ENCODE measurements at places on chromosomes 2 and 18.
A peak's percentile ranks its signal among the peaks of the same experiment; 100 is the strongest.

- DNase-seq: no peak
Observed at GRCh38 chr2:217856871-217857270, 145.9 kb downstream of the TNS1 start.

GRCh38 chr2:73013936-73014335 is 57.6 kb downstream of the SFXN5 start:
- no peak for DNase-seq

- DNase-seq: no peak
Observed at GRCh38 chr2:239700686-239701345, 300.0 kb upstream of the HDAC4 start.

GRCh38 chr2:107530046-107530445 is 296.6 kb upstream of the RGPD4 start:
- DNase-seq: no peak

- no peak for DNase-seq
Observed at GRCh38 chr2:241248289-241248688, 59.8 kb downstream of the ANO7 start.

DNA sequence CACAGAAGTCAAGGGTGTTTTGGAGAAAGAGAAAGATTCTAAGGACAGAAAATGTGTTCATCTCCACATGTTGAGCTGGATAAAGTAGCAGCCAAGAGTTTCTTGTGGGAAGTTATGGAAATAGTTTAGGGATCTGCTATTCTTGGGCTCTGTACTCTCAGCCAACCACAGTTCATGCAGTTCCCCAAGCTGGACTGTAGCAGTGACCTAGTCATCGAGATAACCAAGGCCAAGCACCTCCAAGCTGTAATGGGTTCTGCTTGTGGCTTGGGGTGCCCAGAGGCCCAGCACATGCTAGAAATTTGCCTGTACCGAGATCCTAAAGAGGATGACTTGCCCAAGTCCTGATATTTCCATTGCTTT is 91.9 kb upstream of the RASGRP3 start:
- no peak for DNase-seq

GRCh38 chr2:1702186-1702565 is 42.1 kb downstream of the PXDN start:
- no peak for DNase-seq

DNA sequence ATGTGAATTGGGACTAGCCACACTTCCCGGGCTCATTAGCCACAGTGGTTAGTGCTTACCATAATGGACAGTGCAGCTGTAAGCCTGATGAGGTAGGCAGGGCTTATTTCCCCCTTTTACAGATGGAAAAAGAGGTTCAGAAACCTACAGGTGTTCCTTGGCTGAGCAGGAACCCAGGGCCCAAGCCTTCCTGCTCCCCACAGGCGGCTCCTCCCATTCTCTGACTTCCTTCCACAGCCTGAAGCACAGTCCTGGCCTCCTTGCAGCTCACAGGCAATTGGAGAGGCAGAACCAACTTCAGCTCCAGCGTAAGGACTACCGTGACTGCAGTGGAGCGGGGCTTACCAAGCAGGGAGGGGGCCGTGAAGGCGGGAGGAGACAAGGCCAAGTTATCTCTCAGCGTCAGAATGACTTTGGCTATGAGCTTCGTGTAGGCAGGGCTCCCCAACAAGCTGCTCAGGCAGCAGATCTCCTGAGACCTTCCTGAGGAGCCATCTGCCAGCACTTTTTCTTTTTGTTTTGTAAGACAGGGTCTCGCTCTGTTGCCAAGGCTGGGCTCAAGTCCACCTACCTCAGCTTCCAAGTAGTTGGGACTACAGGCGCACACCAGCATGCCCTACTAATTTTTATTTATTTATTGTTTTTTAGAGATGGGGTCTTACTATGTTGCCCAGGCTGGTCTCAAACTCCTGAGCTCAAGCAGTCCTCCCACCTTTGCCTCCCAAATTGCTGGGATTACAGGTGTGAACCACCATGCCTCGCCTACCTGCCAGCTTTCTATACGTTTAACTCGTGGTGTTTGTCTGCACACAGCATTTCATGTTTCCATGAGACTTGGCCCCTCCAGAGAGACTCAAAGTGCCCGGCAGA is 34.2 kb upstream of the NT5DC4 start:
- no peak for DNase-seq

DNA sequence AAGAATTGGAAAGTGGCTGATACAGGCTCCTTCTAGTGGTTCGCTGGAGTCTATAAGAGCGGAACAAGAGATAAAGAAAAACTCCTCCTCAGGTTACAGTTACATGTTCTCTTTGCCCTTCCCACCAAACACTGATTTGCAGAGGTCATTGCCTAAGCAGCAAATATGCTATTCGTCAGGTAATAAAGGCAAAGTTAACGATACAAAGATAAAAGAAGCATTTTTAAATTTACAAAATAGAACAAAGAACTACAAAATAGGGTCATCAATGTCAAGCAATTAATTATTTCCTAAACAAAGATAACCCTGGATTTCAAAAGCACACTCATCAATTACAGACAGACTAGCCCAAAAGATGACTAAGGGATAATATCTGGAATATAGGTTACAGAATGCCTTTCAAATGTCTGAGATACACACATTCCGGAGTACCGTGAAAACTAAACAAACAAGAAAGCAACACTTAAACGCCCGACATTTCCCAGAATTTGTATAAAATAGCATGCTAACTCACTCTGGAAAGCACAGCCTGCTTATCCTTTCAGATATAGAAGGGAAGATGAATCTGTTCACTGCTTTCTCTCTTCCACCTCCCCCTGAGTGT is 186.4 kb downstream of the MREG start:
- DNase-seq: no peak

GRCh38 chr2:201320701-201321100 is 36.4 kb downstream of the FLACC1 start:
- no peak for DNase-seq

DNA sequence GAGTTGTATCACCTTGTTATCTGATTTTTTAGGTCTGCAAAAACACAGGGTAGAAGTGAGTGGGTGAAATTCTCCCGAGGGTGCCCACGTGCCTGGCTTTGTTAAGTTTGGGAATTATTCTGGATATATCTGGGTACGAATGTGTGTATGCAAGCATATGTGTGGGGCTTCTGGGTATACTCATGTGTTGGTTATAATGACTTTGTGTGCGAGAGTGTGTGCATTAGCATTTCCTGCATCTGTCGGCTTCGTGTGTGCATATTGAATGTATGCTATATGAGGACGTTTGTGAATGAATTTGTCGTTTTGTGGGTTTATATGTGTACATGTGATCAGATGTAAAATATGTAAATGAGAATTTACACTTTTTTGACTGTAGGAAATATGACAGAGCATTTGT is 13.8 kb upstream of the DNAJC27 start:
- DNase-seq: peak; percentile 88

GRCh38 chr2:102437122-102437521 is 14.2 kb downstream of the IL18RAP start:
- DNase-seq: no peak

- no peak for DNase-seq
Observed at GRCh38 chr2:196675963-196676362, 36.4 kb downstream of the CCDC150 start.

- DNase-seq: no peak
Observed at GRCh38 chr2:128628206-128628605, 309.5 kb upstream of the HS6ST1 start.

DNA sequence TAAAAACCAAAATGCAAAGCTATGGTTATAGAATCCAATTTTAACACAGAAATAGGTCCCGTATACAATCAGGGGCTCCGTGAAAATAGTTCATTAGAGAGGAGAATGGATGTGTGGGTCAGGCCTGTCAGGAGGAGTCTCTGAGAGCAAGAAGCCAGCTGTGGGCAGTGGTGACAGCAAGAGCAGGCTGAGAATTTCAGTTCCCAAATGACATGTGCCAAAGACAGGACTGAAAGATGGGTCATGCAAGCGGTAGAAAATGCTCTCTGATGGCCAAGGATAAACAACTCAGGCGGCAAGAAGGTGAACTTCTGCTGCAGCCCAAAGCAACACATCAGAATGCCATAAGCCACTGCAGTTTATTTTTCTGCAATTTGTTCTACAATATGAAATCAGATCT is 100.4 kb downstream of the CCDC141 start:
- no peak for DNase-seq

DNA sequence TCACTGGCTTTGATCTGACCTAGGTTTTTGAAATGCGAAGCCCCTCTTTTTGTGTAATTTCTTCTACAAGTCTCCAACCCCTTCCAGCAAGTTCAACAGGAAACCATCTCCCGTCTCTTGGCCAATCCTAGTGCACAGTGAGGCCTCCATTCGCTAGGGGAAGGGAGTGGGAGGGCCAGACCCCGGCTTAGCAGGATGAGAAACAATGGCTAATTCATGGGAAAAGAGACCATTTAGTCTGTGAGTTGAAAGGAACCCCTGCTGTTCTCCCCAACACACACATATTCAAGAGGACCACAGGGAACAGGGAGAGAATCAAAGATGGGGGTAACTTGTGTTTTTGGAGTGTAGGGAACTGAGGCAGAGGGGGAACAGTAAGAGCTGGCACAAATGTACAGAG is 83.0 kb downstream of the RTN4 start:
- DNase-seq: no peak

- DNase-seq: no peak
Observed at GRCh38 chr2:236210536-236210935, 42.4 kb upstream of the GBX2 start.

DNA sequence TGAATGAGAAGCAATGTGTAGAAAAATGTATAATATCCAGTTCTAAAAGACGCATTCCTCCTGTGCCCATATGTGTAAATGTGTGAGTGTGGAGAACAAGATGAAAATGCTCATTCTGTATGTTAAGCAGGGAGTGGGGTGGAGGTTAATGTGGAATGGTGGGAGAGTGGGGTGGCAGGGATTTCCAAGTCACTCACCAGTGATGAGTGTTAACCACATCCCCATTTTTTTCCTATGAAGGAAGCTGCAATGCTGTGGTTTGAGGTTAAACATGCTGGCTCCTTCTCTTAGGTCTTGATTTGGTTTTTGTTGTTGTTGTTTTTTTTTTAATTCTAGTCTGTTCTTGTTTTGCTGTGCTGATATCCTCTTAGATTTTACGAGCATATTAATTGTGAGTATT is 169.4 kb downstream of the NEDD4L start:
- no peak for DNase-seq

GRCh38 chr2:187299122-187299906 is 148.7 kb downstream of the CALCRL start:
- no peak for DNase-seq

DNA sequence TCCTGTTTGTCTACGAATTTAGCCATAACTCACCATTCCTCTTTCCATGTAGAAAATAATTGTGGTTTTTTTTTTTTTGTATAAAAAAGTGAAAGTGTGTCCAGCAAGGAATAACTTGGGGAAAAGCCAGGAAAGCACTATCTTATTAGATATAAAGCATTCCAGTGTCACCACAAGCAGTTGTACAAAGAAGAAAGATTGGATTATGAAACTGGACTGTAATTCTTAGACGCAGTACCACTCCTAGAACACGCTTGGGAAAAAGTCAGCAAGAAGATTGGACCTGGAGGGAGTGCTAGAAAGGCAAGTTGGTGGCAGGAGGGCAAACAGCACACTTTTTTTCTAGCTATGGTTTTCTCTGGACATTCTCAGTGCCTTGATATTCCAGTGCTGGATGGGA is 186.7 kb downstream of the PARD3B start:
- DNase-seq: no peak

DNA sequence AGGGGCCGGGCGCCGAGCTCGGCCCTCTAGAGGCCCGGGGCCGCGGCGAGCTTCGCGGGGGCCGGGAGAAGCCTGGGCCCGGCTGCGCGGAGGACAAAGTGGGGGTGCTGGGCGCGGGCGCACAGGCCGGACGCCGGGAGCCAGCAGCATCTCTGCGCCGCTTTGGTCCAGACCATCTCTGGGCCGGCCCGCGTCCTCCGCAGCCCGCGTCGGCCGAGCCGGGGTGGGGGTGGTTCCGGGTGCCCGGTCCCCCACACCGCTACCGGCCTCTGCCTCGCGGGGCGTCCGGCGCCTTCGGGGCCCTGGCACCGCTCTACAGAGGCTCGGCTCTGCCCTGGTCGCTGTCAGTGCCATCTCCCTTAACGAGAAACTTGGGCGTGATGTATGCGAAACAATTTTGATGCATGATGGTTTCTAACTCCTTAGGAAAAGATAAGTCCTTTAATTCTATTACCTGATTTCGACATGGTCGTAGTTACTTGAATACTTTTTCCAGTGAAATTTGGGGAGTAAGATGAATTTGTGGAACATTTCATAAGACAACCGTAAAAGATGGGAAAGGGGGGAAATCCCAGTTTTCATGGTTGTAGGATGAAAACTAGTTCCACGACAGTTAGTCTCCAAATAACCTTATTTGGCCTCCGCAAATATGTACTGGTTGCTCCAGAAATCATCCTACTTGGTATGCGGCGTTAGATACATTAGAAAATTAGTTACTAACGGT is 562 bp downstream of the TWSG1 start:
- peak; percentile 4 for DNase-seq

DNA sequence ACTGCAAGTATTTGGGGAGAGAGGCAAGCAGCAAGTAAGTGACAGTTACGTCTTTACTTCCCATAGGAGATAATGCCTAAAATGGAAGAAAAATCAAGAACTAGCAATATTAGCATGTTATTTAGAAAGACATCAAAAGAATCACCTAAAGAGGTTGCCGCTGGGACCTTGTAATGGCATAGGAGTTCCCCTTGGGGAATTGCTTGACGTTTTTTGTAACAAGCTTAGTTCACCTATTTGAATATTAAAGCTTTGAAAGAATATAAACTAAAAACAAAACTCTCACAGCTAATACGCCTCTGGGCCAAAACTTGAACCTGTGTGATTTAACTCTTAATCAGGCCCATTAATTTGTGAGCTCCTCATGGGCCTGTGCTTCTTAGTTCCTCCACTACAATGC is 89.0 kb downstream of the AAK1 start:
- DNase-seq: no peak

DNA sequence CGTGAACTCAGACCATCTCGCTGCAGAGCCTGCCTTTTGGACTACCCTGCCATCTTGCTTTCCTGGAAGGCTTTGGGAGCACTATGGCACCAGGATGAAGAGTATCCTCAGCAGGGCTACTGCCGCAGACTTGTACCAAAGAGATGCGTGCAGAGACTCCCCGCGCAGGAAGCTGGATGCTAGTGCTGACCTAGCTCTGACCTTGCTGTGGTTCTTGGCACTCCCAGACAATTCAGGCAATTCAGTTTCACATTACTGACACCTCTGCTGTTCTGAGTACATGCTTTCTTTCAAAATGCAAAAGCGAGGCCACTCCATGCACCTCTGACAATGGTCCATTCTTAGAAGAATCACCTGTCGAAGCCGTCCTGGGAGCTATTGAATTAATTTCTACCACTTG is 251.5 kb upstream of the MEX3C start:
- no peak for DNase-seq

DNA sequence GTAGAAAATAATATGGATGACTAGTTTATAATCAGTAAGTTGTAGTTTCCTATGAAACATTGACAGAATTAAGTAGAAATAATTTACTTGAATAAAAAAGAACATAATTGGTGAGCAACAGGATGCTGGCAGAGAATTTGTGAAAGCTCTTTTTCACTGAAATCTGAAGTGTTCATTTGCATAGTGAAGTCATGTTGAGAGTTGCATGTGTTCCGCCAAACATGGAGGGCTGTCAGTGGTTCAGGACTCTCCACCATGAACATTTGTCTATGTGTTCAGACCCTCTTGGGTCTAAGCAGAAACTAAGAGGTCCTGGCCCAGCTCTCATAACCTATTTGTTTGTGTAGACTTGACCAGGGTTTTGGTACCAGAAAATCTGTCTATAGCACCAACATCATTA is 182.5 kb upstream of the LINC00305 start:
- no peak for DNase-seq
